ENCODE measurements at places on chromosomes 4 and X.

DNA sequence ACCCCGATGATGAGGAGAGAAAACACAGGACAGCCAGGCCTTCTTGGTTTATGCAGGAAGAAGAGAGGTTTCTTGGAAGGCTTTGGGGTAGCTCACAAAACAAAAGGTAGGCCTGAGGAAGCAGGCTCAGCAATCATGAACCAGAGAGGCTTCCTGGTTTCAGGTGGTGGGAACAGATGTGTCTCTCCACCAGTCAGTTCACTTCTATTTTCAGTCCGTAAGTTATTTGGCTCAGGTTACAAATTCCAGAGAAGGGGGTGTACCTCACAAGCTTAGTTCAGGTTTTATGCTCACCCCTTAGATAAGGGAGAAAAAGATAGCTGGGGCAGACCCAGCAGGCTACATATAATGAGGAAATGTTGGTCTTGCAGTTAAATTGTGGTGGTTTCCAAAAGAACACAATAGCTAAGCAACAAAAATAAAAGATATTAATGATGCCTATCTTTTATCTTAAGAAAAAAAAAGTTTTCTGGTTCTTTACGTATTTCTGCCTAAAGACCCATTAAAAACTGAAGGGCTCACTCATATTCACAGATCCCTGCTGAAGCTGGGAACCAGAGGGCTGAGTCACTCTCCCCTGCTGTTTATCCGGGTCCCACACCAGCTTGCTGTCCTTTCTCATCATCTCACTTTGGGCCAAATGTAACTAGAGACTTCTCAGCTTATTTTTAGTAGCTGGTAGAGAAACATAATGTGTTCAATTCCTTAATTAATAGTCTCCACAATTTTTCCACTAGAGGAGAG, 177.0 kb downstream of the CAMK2D start:
- peak; percentile 49 for DNase-seq

DNA sequence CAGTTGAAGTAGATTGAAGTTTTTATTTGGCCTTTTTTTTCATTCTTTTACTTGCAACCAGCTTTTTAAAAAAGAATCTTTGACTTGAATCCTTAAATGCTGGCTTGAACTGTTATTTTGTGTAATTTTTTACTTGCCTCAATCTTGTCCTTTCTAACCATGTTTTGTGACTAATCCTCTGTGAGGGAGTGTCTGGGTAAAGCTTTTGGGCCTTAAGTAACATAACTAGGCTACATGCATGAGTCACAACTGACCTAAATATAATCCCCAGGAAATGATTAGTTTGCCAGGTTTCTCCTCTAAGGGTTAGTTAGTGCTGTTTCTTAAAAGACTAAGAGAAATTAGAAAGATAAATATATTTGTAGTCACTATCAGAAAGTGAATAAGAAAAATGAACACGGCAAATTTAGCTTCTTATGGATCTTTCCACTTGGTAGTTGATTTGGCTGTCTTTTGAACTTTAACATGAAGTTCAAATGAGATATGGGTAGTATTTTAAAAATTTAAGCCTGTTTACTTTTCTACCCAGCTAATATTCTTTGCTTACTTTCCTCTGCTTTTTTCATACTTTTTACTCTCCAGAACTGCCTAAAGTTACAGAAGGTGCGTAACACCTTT, 13.0 kb downstream of the EXOC1 start:
- DNase-seq, result peak; percentile 96

DNA sequence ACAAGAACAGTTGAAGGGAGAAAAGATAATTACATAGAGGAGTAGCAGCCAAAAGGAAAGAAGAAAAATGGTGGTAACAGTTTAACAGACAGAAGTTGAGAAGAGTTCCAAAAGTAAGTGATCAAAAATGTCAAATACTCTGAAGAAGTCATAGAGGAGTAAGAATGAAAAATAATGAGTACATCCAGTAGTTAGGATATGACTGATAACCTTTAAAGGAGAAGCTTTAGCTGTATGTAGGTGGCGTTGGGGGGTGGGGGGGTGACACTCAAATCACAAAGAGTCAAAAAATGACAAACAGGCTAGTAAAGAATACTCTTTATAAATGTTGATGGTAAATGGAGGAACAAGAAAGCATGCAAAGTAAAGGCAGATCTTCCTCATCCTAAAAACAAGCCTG, 40.6 kb downstream of the RAB33A start:
- DNase-seq, result no peak

- no peak for DNase-seq
Observed at GRCh38 chr4:119933606-119934005, 133.0 kb downstream of the MAD2L1 start.

- DNase-seq, result no peak
Observed at GRCh38 chrX:103187953-103188475, 26.9 kb upstream of the BEX4 start.

GRCh38 chrX:47687263-47687662, 28.3 kb upstream of the UXT start:
- DNase-seq, result no peak

DNA sequence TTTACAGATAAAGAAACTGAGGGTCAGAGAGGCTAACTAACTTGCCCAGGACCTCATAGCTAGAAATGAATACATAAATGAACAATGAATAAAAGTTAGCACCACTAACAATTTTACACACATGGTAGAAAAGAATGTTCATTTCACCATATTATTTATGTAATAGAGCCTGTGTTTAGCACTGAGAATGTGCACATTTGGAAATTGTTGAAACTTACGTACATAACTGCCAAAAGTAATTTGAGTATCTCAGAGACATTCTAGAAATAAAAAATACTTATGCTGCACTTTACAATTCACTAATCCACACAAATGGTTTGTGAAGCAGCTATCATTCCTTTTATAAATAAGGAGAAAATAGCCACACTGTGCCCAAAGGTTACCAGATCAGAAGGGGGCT, 9.9 kb downstream of the CASK start:
- DNase-seq, result no peak

DNA sequence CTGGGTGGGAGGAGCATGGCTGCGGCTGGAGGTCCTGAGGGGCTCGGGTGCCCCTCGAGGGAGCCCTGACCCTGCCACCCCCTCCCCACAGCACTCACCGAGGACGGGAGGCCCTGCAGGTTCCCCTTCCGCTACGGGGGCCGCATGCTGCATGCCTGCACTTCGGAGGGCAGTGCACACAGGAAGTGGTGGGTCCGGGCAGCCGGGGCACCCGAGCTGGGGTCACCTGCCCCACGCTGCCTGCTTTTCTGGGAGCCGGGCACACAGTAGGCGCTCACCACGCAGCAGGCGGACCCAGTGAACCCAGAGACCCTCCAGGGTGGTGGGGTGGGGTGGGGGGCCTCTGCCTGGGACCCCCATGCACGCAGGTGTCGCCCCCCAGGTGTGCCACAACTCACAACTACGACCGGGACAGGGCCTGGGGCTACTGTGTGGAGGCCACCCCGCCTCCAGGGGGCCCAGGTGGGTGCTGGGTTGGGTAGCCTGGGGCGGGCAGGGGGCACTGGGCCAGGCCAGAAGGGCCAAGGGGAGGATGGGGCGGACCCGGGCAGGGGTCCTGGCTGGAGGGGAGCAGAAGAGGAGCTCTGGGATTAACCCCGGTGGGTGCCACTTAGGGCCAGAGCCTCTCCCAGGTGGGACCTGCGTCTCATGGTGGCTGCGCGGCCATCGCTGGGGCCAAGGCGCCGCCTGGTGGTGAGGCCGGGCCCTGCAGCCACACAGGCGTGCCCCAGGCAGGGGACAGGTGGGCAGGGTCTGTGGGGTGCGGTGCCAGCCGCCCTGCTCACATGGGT, 1.4 kb downstream of the HGFAC start:
- peak; percentile 20 for DNase-seq

DNA sequence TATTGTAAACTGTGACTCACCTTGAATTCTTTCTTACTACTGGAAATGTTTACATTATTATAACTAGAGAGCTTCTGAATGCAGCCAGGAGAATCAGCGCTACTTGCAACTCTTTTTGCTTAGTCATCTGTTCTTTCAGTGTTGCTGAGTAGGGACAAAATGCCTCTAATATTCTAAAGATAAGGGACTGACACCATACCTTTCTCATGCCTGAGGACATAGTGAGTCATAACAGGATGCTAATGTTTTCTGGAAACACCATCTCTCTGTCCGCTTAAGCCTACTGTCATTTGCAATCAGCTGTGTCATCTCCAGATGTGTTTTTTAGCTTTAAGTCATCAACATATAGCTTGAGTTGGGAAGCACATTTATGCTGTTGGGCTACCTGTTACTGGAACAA, 108.3 kb downstream of the QRFPR start:
- peak; percentile 76 for DNase-seq

DNA sequence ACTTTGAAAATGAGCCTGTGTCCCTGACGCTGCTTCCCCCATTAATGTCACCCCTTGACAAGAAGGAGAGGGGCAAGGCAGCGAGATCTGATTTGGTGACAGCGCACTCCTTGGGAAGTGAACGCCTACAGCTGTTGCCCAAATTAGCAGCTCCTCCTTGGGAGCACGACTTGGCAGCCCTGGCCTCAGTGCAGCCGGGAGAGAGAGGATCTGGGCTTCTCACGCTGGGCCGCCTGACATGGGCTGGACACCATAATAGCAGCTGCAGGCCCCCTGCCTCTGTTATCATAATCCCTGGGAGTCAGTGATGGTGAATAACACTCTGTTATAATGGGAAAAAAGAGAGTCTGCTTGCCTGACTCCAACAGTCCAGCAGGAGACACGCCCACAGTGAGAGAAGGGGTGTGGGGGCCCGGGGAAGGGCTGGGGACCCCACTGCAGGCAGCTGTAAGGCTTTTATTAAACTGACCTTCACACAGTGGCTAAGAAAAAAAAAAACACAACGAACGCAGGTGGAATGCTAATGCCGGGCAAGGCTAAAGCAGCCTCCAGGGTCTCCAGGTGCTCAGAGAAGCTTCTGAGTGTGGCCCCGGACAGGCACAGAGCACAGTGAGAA, 73.3 kb downstream of the PSAPL1 start:
- no peak for DNase-seq

DNA sequence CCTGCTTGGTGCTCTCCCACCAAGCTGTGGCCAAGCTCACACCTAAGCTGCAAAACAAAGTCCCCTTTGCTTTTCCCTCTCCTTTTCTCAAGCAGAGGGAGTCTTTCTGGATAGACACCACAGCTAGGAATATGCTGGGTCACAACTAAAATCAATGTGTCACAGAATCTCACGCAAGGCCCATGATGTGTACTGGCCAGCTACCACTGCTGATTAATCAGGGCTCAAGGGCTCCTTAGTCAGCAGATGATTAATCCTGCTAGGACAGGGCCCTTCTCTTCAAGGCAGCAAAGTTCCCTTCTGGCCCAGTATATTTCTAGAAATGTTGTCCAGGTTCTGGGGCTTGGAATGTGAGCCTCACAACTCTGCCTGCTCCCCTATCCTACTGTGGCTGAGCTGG, 32.0 kb upstream of the TENT5D start:
- no peak for DNase-seq

DNA sequence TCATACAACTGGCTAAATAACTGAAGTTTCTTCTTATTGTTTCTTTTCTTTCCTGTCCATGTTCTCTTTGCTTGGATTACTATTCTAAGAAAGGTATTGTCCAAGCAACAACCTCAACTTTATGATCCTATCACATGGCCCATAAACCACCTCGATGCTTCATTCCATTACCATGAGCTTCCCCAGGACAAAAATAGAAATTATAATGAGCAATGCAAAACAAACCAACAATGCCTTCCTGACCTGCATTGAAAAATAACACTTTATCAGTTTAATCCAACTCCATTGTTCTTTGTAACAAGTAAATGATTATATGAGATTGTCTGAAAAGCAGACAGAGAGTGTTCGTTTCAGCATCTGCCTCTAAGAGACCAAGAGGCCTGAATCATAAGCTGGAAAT, 148.8 kb downstream of the HS6ST2 start:
- no peak for DNase-seq

DNA sequence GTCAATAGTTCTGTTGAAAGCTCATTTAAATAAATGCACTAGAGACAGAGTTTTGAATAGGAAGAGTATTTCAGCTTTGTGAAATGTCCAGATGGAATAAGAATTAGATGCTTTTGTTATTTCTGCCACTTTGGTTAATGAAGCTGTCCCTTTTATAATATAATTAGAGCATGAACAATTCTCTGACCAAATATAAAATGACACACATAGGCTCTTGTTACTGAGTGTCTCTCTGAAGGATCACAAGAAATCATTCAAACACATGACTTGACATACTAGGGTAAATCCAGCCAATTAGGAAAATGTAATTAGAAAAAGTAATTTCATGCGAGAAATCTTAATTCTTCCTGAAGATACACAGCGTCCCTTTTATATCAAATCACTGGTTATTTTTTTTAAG, 68.4 kb upstream of the DDIT4L start:
- DNase-seq, result no peak

DNA sequence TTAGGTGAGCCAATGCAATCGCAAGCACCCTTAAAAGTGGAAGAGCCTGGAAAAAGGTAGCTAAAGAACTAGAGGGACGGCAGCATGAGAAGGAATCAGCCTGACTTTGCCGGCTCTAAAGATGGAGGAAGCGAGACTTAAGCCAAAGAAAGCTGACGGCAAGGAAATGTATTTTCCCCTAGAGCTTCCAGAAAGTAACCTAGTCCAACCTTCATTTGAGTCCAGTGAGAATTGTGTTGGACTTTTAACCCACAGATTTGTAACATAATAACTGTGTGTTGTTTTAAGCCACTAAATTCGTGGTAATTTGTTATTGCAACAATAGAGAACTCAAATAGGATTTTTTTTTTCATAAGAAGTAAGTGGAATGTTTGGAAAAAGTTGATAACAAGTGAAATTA, 212.7 kb upstream of the C1QTNF7 start:
- DNase-seq, result no peak

- peak; percentile 48 for DNase-seq
Observed at GRCh38 chrX:114675365-114675764, 91.5 kb downstream of the HTR2C start.

- no peak for DNase-seq
Observed at GRCh38 chr4:10082047-10082446, 34.6 kb downstream of the WDR1 start.

DNA sequence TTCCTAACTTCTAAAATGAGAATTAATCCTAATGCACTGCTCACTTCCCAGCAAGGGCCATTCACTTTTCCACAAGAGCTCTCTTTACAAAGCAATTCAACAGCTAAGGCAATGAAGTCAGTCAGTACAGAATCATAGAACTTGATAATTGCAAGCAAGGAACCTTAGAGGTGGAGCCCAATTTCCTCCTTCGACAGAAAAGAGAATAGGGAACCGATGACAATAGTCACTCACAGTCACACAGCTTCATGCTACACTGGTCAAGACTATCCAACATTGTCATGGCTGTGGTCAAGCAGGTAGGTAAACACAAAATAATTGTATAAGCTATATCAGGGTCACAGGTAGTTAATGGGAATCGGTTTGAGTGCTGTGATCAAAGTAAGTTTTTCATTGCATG, 90.0 kb downstream of the ELOVL6 start:
- no peak for DNase-seq
